ENCODE measurements at places on chromosomes 6 and 20. TPM values are rescaled to one million over a fixed set of nuclear protein-coding genes. Genes with fewer than 3 reads are reported as not detected.
A peak's percentile ranks its signal among the peaks of the same experiment; 100 is the strongest.

- DNase-seq: no peak
- H3K4me1 ChIP-seq: no peaks in the 10 kb centered on the region
- no peak overlapping the region for H3K27ac ChIP-seq
- no peak overlapping the region for H3K4me3 ChIP-seq
- H3K27me3 ChIP-seq: peaks cover 79% of the 10 kb centered on the region
These were observed 1.4 kb upstream of the LIN28B start for GRCh38 chr6:104955491-104955890.

GRCh38 chr6:33717934-33718455, 6.5 kb upstream of the UQCC2 start:
- peak overlapping the region; percentile 76 for H3K27ac ChIP-seq
- no peaks in the 10 kb centered on the region for H3K27me3 ChIP-seq
- DNase-seq: peak; percentile 66

- H3K36me3 ChIP-seq: no peaks in the 10 kb centered on the region
- H3K27me3 ChIP-seq: no peaks in the 10 kb centered on the region
- H3K4me3 ChIP-seq: peak within 1 kb of the TSS; percentile 83
- peak; percentile 67 for DNase-seq
- H3K4me1 ChIP-seq: peaks cover 7% of the 10 kb centered on the region
These were observed at the start of gene DSE for GRCh38 chr6:116370760-116371119. TSS of gene DSE (plus strand) at chr6:116370947. CDS start at chr6:116399251, 28,304 bp downstream.

- DNase-seq: no peak
- H3K27me3 ChIP-seq: no peaks in the 10 kb centered on the region
- no peak overlapping the region for H3K4me3 ChIP-seq
- H3K4me1 ChIP-seq: no peaks in the 10 kb centered on the region
These were observed 209.5 kb downstream of the SAMD5 start for GRCh38 chr6:147717991-147718390.

OPN5 gene
- not detected for polyA plus RNA-seq

GRCh38 chr20:17825252-17825959, 125.6 kb downstream of the BANF2 start:
- H3K27me3 ChIP-seq: no peaks in the 10 kb centered on the region
- no peak overlapping the region for H3K4me3 ChIP-seq
- H3K27ac ChIP-seq: peak overlapping the region; percentile 41
- no peak for DNase-seq
- H3K4me1 ChIP-seq: peaks cover 24% of the 10 kb centered on the region

SOX18 gene
- 15.2 TPM for polyA plus RNA-seq

TFAP2C gene
- polyA plus RNA-seq: not detected

- no peak for DNase-seq
- H3K27ac ChIP-seq: no peak overlapping the region
- H3K27me3 ChIP-seq: no peaks in the 10 kb centered on the region
- no peaks in the 10 kb centered on the region for H3K4me1 ChIP-seq
- H3K36me3 ChIP-seq: no peaks in the 10 kb centered on the region
- no peak overlapping the region for H3K4me3 ChIP-seq
These were observed 103.5 kb upstream of the HS3ST5 start for GRCh38 chr6:114446342-114446741.

DNA sequence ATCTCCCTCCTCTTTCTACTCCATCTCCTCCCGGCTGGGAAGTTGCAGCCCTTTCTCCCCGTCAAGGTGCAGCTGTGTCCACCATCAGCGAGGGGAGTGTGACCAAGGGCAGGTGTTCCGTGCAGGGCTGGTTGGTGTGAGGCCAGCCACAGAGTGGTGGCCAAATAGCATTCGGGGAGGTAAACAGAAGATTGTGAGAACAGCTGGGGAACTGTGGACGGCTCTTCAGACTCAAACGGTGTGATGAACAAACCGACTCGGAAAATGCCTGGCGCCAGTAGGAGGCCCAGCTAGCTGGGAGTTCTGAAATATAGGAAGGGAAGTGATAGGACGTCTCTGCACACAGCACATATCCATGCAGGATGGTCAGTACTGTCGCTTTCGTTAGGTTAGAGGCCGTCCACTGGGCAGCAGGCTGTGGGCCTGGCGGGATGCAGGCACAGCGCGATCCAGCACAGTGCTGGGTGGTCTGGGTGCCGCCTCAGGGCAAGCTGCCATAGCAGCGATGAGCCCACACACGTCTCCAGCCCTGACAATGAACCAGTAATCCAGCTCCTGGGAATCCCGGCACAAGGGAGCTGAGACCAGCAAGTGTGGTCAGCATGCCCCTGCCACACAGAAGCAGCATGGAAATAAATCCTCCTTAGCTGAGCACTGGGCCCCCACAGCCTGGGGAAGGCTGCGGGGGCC, 258.1 kb downstream of the TAF4 start:
- no peak overlapping the region for H3K4me3 ChIP-seq
- no peak overlapping the region for H3K27ac ChIP-seq
- no peak for DNase-seq
- H3K27me3 ChIP-seq: peaks cover 67% of the 10 kb centered on the region
- H3K36me3 ChIP-seq: no peaks in the 10 kb centered on the region

LTB gene
- 4.2 TPM for polyA plus RNA-seq

CYP21A2 gene
- polyA plus RNA-seq: 23.8 TPM

LRRC73 gene
- polyA plus RNA-seq: 0.31 TPM

DNA sequence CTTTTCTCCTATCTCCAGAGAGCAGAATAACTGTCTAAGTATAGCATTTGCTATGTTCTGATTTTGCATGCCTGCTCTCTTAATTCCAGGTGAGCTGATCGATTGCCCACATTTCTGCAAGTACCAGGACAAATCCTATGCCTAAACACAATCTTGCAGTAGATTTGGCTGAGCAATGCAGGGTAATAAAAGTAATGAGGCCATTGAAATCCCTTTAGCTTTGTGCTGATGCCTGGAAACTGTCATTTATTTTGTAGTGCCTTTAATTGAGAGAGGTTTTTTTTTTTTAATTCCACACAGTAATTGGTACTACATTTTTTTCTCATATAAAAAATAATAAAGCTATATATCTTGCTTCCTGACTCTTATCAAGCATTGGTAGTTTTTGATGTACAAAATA, 252.3 kb downstream of the NKAIN2 start:
- DNase-seq: no peak
- no peak overlapping the region for H3K27ac ChIP-seq

- H3K4me3 ChIP-seq: no peak overlapping the region
- H3K4me1 ChIP-seq: peaks cover 9% of the 10 kb centered on the region
- no peaks in the 10 kb centered on the region for H3K36me3 ChIP-seq
- no peaks in the 10 kb centered on the region for H3K27me3 ChIP-seq
- no peak for DNase-seq
These were observed 123.0 kb downstream of the JARID2 start for GRCh38 chr6:15368873-15369272.

YWHAB gene
- polyA plus RNA-seq: 71.8 TPM

RIPPLY2 gene
- polyA plus RNA-seq: 1.5 TPM

- no peak overlapping the region for H3K27ac ChIP-seq
- DNase-seq: no peak
- H3K36me3 ChIP-seq: no peaks in the 10 kb centered on the region
- H3K27me3 ChIP-seq: no peaks in the 10 kb centered on the region
- peaks cover 3% of the 10 kb centered on the region for H3K4me1 ChIP-seq
- H3K4me3 ChIP-seq: no peak overlapping the region
These were observed 217.2 kb downstream of the LAMA2 start for GRCh38 chr6:129100164-129100563.

DNA sequence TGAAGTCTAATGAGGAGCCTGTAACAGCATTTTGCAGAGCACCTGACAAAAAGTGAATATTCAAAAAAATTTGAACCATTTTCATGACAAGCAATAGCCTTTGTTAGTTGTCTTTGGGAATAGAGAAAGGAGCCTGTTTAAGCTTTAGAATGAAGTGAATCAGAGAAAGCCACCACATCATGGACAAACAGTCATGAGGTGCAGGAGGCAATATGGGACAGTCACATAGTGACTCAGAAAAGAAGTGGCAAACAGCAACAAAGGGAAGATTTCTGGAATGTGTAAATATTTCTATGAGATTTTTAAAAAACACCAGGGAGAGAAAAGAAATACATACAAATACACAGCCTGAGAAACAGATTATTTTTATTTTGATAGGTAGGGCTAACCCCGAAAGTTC, 6.6 kb downstream of the KLHL31 start:
- DNase-seq: no peak
- no peak overlapping the region for H3K4me3 ChIP-seq
- no peak overlapping the region for H3K27ac ChIP-seq
- no peaks in the 10 kb centered on the region for H3K4me1 ChIP-seq
- no peaks in the 10 kb centered on the region for H3K36me3 ChIP-seq

- no peak for DNase-seq
- no peaks in the 10 kb centered on the region for H3K27me3 ChIP-seq
- H3K4me3 ChIP-seq: no peak overlapping the region
- peaks cover 10% of the 10 kb centered on the region for H3K36me3 ChIP-seq
These were observed 7.0 kb downstream of the TRPC4AP start for GRCh38 chr20:35085477-35086225.

DNA sequence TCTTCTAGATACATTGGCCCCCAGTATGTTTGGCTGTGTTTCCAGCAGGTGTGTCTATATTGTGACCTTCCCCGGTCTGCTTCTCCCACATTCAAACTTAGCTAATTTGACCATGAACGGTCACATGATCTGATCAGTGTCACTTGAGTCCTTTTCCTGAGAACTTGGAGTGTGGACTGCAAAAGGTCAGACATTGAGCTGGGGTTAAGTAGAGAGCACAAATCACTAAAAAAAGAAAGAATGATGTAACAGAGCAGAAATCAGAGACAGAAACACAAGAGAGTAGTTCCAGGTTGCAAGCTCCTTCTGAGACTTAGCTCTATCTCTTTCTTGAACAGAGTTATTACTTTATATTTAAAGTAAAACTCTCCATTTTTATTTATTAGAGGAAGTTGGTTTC, 733.9 kb downstream of the CBLN4 start:
- no peak overlapping the region for H3K4me3 ChIP-seq
- H3K36me3 ChIP-seq: no peaks in the 10 kb centered on the region
- no peaks in the 10 kb centered on the region for H3K4me1 ChIP-seq

DNA sequence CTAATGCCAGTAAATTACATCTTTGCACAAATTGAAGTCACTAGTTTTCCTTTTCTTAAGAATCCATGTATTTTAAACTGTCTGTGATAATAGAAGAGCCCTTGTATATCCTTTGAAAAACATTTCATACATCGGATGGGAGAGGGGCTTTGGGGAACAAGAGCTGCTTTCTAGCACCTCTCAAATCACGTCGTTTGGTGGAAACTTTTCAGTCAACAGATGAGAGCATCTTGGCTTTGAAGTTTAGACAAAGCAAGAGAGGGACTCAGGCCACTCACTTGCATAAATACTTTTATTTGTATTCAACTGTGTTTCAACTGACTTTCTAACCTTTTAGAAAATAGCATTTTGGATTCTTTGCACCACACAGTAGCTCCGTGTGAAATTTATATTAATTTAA, 502.3 kb upstream of the IMPG1 start:
- no peak overlapping the region for H3K27ac ChIP-seq
- H3K36me3 ChIP-seq: no peaks in the 10 kb centered on the region
- H3K4me1 ChIP-seq: no peaks in the 10 kb centered on the region
- no peak overlapping the region for H3K4me3 ChIP-seq

GRCh38 chr6:7143476-7143974, 35.8 kb downstream of the RREB1 start:
- no peaks in the 10 kb centered on the region for H3K36me3 ChIP-seq
- H3K4me3 ChIP-seq: no peak overlapping the region
- no peak for DNase-seq
- peaks cover 73% of the 10 kb centered on the region for H3K4me1 ChIP-seq

GRCh38 chr20:52425253-52425652, 233.7 kb upstream of the ZFP64 start:
- H3K4me1 ChIP-seq: no peaks in the 10 kb centered on the region
- no peak overlapping the region for H3K4me3 ChIP-seq
- H3K27ac ChIP-seq: no peak overlapping the region
- no peaks in the 10 kb centered on the region for H3K27me3 ChIP-seq
- H3K36me3 ChIP-seq: no peaks in the 10 kb centered on the region

DNA sequence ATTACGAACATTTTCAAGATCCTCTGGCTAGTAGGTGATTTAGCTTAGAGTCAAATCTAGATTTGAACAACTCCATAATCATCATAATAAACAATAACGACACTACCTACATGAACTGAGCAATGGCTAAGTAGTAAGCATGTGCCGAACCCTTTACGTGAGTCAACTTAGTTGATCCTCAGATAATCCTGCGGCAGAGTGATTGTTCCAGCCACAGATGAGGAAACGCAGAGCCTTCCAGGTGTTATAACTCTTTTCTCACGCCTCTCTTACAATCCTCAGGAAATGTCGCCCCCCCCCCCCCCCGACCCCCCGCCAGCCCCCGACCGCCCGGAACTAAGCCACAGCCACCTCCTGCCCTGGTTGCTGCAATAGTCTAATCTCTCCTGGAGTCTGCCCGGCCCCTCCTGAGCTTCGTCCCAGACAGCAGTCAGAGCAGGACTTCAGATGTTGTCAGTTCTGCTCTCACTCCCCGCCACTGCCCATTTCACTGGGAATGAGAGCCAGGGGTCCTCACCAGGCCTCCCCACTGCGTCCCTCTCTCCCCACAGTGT, 141.5 kb upstream of the AGPAT4 start:
- H3K36me3 ChIP-seq: no peaks in the 10 kb centered on the region
- no peaks in the 10 kb centered on the region for H3K27me3 ChIP-seq
- DNase-seq: no peak
- H3K4me3 ChIP-seq: no peak overlapping the region
- no peaks in the 10 kb centered on the region for H3K4me1 ChIP-seq

DNA sequence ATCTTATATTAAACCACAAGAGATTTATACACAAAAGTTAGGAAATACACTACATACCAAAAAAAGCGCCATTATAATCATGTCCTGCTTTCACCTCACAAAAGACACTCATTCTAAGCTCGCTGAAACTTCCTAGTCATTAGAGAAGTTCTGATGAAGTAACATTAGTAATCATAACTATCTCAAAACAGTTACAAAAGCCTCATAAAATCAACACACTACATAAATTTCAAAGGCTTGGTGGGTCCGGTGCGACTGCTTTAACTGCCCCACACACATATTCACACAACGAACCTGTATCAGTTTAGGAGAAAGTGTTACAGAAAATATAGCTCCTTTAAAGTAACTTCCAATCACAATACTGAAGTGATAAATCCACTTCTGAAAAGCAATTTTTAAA, 1.9 kb downstream of the PHIP start:
- H3K27me3 ChIP-seq: no peaks in the 10 kb centered on the region
- peak overlapping the region; percentile 90 for H3K4me3 ChIP-seq
- peak overlapping the region; percentile 96 for H3K27ac ChIP-seq
- H3K4me1 ChIP-seq: peaks cover 62% of the 10 kb centered on the region

GRCh38 chr6:148800536-148800935, 53.7 kb downstream of the UST start:
- no peak overlapping the region for H3K4me3 ChIP-seq
- H3K27ac ChIP-seq: no peak overlapping the region
- H3K27me3 ChIP-seq: no peaks in the 10 kb centered on the region
- no peaks in the 10 kb centered on the region for H3K36me3 ChIP-seq
- H3K4me1 ChIP-seq: peaks cover 7% of the 10 kb centered on the region

GRCh38 chr6:154056536-154056935, 17.5 kb downstream of the OPRM1 start:
- no peaks in the 10 kb centered on the region for H3K4me1 ChIP-seq
- H3K27ac ChIP-seq: no peak overlapping the region
- no peaks in the 10 kb centered on the region for H3K27me3 ChIP-seq
- no peak overlapping the region for H3K4me3 ChIP-seq
- DNase-seq: no peak
- no peaks in the 10 kb centered on the region for H3K36me3 ChIP-seq

Measured in stomach (tissue), 19 donors.